Neural progenitor cell (in vitro differentiated cells): ENCODE measurements at places on chromosomes 13 and 19. TPM values are rescaled to one million over a fixed set of nuclear protein-coding genes. Genes with fewer than 3 reads are reported as not detected.

DNA sequence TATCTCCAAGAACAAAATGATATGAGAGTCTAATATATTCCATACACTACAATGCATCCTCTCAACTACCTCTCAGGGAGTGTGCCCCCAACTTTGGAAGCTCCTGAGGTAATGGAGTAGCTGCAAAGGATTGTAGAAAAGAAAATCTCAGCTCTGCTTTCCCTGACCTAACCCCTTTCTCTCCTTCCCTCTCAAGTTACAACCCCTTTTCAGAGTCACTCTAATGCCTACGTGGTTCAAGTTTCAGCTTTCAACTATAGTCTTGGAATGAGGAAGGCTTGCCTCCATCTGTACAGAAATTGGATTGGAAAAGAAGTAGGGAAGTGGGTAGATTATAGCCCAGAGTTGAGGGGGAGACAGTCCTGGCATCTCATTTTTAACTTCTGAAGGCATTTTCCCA lies 256.0 kb downstream of the PCDH9 start:
- H3K4me1 ChIP-seq, result peaks cover 5% of the 10 kb centered on the region
- H3K36me3 ChIP-seq, result no peaks in the 10 kb centered on the region
- no peak overlapping the region for H3K27ac ChIP-seq
- no peak overlapping the region for H3K4me3 ChIP-seq

- no peaks in the 10 kb centered on the region for H3K4me1 ChIP-seq
- H3K4me3 ChIP-seq, result no peak overlapping the region
- no peak for DNase-seq
- no peaks in the 10 kb centered on the region for H3K27me3 ChIP-seq
- H3K27ac ChIP-seq, result no peak overlapping the region
Measured at GRCh38 chr13:45410001-45410400, 8.2 kb downstream of the SLC25A30 start.

DNA sequence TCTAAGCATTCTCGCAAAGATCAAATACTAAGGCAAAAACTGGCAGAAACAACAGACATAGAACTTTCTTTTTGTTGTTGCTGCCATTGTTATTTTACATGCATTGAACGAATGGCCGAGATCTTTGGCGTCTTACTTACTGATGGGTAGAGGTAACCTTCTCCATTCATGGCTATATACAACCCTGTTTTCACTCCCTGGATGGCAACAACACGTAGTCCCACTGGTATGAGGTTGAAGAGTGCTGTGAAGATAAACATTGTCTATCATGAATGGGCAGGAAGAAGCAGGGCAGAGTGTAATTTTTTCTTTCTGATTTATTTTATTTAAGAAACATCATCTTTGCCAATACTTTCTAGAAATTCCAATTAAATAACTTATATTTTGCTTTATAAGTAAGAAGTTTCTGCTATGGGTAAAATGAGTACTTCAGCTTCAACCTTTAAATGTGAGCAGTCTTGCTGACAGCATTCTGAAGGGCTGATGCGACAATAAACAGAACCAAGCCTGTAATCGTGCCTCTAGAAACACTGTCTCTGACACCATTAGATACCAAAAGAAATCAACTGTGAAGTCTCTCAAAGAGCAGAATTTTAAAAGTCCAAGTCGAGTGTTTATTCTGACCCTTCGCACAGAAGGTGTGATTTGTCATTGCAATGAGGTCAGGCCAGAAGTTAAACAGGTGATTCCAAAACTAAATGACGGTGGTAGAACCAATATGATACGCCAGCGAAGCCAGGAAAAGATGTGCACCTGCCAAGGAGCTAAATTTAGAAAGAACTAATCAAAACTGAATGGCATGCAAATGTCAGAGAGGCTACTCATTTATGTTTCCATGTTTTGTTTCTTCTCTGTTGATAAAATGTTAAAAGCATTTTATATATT lies 416.4 kb downstream of the ITGBL1 start:
- no peaks in the 10 kb centered on the region for H3K4me1 ChIP-seq
- H3K27ac ChIP-seq, result no peak overlapping the region
- H3K27me3 ChIP-seq, result no peaks in the 10 kb centered on the region
- H3K4me3 ChIP-seq, result no peak overlapping the region
- DNase-seq, result no peak
- H3K36me3 ChIP-seq, result no peaks in the 10 kb centered on the region

DNA sequence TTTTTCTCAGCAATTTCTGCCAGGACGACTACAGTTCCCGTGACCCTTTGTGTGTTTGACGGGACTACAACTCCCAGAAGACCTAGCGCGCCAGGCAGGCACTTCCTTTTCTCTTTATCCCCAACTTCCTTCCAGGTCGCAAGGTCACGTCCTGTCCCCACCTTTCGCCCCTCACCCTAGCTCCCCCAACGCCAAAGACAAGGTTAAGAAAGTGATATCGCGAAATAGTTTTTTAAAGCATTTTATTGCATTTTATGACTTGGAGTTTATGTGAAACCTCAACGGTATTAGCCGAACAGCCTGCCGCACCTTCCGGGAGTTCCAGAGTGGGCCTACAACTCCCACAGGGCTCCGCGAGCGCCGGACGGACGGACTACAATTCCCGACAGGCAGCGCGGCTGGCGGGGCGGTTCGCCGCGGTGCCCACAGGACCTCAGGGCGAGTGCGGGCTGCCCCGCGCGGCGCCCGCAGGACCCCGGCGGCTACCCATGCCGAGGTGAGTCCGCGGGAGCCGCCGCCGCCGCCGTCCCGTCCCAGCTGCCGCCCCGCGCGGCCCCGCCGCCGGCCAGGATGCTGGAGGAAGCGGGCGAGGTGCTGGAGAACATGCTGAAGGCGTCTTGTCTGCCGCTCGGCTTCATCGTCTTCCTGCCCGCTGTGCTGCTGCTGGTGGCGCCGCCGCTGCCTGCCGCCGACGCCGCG lies at the start of gene NCLN:
Gene NCLN (plus strand): TSS at position 470 of the 699 bp plus-strand sequence. CDS start 101 bp downstream, at position 571.
- DNase-seq, result peak; percentile 97
- H3K4me1 ChIP-seq, result peaks cover 10% of the 10 kb centered on the region
- no peak within 1 kb of the TSS for H3K27ac ChIP-seq
- H3K36me3 ChIP-seq, result no peaks in the 10 kb centered on the region
- H3K4me3 ChIP-seq, result peak within 1 kb of the TSS; percentile 82

DNA sequence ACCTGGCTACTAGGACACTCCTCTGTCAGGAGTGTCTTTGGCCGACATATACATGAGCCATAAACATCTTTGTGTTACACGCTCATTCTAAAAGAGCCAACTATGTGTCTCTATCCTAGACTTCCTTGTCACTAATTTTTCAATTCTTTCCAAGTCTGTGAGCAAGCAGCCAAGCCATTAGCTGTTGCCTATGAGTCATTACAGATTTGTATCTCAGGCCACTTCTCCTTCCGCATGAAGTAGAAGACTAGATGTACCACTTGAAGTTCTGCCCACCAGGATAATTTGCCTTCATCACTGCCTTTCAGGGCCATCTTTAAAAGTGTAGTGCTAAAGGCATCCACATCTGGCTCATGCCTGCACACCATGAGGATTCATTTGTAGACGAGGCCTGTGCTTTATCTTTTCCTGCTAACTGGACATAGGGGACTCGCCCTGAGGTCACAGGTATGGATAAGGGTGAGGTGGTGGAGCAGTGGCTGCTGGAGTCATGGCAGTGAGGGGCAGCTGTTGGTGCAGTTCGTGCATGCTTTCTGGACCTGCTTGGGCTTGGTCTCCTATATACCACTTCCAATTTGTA lies 126.1 kb upstream of the KL start:
- H3K36me3 ChIP-seq, result no peaks in the 10 kb centered on the region
- no peak overlapping the region for H3K4me3 ChIP-seq
- no peak overlapping the region for H3K27ac ChIP-seq
- H3K27me3 ChIP-seq, result no peaks in the 10 kb centered on the region
- H3K4me1 ChIP-seq, result no peaks in the 10 kb centered on the region

GRCh38 chr13:90997951-90998350 lies 349.5 kb upstream of the MIR17HG start:
- H3K27ac ChIP-seq, result no peak overlapping the region
- DNase-seq, result no peak
- no peak overlapping the region for H3K4me3 ChIP-seq
- H3K4me1 ChIP-seq, result no peaks in the 10 kb centered on the region

- peaks cover 4% of the 10 kb centered on the region for H3K4me1 ChIP-seq
- H3K27ac ChIP-seq, result no peak overlapping the region
- no peak overlapping the region for H3K4me3 ChIP-seq
- H3K36me3 ChIP-seq, result no peaks in the 10 kb centered on the region
Measured at GRCh38 chr13:101343128-101343787, 73.0 kb downstream of the NALCN start.

- no peaks in the 10 kb centered on the region for H3K4me1 ChIP-seq
- DNase-seq, result no peak
- H3K27ac ChIP-seq, result no peak overlapping the region
Measured at GRCh38 chr13:50626101-50626547, 217.4 kb downstream of the DLEU7 start.

GRCh38 chr19:21698215-21698614 lies 69.2 kb downstream of the ZNF100 start:
- H3K27ac ChIP-seq, result no peak overlapping the region
- H3K4me3 ChIP-seq, result no peak overlapping the region
- H3K4me1 ChIP-seq, result no peaks in the 10 kb centered on the region
- H3K36me3 ChIP-seq, result no peaks in the 10 kb centered on the region

DNA sequence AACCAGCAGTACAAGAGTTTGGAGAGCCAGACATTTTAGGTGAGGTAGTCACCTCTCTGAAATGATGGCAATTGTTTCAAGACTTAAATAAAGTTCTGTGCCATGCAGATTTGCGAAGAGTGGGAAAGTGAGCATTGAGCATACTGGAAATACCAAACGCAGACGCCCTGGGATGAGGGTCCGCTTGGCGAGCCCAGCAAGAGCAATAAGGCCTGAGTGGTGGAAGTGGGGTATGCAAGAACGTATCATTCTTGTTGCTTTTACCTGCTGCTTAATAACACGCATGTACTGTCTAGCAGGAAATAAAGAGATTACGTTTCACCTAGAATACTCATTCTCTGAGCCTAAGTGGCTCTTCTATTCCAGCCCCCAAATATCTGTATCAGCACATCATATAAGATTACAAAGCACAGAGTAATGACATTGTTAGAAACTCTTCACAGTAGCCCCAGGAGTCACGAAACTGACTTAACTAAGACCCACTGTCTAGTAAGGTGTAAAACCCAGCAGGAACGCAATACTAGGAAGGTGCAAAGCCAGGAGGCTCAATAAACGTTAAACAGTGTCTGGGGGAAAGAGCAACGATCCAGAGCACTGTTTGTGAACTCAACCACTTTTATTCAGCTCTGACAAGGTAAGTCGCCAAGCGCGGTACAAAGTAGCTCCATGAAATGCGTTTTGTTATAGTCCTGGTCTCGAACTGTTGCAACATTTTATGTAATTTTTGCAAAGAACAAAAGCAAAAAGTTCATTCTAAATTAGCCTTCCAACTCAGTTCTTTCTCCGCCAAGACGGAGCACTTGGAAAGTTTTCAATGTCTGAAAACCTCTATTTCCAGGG lies 1.2 kb downstream of the RCBTB2 start:
- peak; percentile 11 for DNase-seq
- no peaks in the 10 kb centered on the region for H3K36me3 ChIP-seq
- H3K4me1 ChIP-seq, result peaks cover 17% of the 10 kb centered on the region
- no peak overlapping the region for H3K27ac ChIP-seq
- peak overlapping the region; percentile 52 for H3K4me3 ChIP-seq

GRCh38 chr19:15191982-15192381 lies 8.8 kb downstream of the NOTCH3 start:
- DNase-seq, result no peak
- H3K27ac ChIP-seq, result no peak overlapping the region
- peaks cover 8% of the 10 kb centered on the region for H3K4me1 ChIP-seq
- no peak overlapping the region for H3K4me3 ChIP-seq

- peaks cover 27% of the 10 kb centered on the region for H3K4me1 ChIP-seq
- no peaks in the 10 kb centered on the region for H3K36me3 ChIP-seq
- peak within 1 kb of the TSS; percentile 86 for H3K4me3 ChIP-seq
- no peaks in the 10 kb centered on the region for H3K27me3 ChIP-seq
Measured at GRCh38 chr19:45768984-45769782, at the start of gene SIX5. TSS of gene SIX5 (minus strand) at chr19:45769252. CDS start at chr19:45768844, 408 bp downstream.

DNA sequence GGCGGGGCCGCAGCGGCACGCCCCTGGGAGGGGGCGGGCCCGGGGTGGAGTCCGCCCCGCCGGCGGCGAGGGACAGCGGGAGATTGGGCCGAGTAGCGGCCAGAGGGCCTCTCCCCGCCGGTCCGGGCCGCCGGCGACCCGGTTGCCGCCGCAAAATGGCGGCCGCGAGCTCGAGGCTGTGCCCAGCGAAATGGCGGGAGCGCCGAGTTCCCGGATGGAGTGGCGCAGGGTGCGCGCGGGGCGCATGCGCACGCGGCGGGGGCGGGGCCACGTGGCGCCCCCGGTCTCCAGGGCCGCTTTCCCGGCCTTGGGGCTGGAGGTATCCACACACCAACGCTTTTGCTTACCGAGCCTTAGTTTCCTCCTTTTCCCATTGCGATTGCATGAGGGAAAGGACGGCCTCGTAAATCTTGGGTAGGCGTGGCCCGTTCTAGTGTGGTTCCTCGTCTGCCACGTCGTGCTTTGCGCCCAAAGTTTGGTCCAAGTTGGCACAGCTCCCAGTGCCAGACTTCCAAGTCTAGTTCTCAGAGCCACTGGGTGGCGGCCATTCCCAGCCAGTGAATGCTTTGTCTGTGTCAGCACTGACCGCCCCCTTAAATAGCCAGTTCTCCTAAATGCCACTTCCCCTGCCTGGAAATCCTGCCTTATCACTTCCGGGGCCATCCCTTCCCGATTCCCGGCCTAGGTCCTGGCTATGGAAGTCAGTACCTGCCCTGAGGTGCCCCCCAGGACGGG lies 513 bp downstream of the CIRBP start:
- H3K4me1 ChIP-seq, result peaks cover 62% of the 10 kb centered on the region
- H3K36me3 ChIP-seq, result peaks cover 5% of the 10 kb centered on the region
- H3K27ac ChIP-seq, result peak overlapping the region; percentile 98

- no peak for DNase-seq
- H3K27ac ChIP-seq, result no peak overlapping the region
- H3K27me3 ChIP-seq, result no peaks in the 10 kb centered on the region
- H3K4me1 ChIP-seq, result no peaks in the 10 kb centered on the region
- H3K36me3 ChIP-seq, result no peaks in the 10 kb centered on the region
Measured at GRCh38 chr13:75145927-75146326, 336.0 kb downstream of the TBC1D4 start.

GRCh38 chr13:100818711-100819110 lies 144.1 kb upstream of the TMTC4 start:
- no peak overlapping the region for H3K27ac ChIP-seq
- DNase-seq, result no peak
- H3K27me3 ChIP-seq, result no peaks in the 10 kb centered on the region
- H3K36me3 ChIP-seq, result no peaks in the 10 kb centered on the region

- H3K4me1 ChIP-seq, result no peaks in the 10 kb centered on the region
- no peaks in the 10 kb centered on the region for H3K36me3 ChIP-seq
- no peak for DNase-seq
- no peak overlapping the region for H3K4me3 ChIP-seq
- H3K27ac ChIP-seq, result no peak overlapping the region
Measured at GRCh38 chr13:113965968-113966884, 7.7 kb downstream of the C13orf46 start.

GRCh38 chr13:105452895-105453294 lies 1082.6 kb downstream of the EFNB2 start:
- no peaks in the 10 kb centered on the region for H3K27me3 ChIP-seq
- H3K4me3 ChIP-seq, result no peak overlapping the region
- no peak overlapping the region for H3K27ac ChIP-seq
- no peak for DNase-seq
- H3K4me1 ChIP-seq, result no peaks in the 10 kb centered on the region

MARCHF2 gene
- total RNA-seq, result 27.0 and 72.7 TPM in 2 replicates

SPACA4 gene
- not detected in 2 replicates for total RNA-seq

PEAK3 gene
- not detected in 2 replicates for total RNA-seq

PDS5B gene
- total RNA-seq, result 34.6 and 55.9 TPM in 2 replicates

TUBB4A gene
- 2.4 and 7.3 TPM in 2 replicates for total RNA-seq

MTRF1 gene
- total RNA-seq, result 18.1 and 24.9 TPM in 2 replicates

OR7A5 gene
- not detected in 2 replicates for total RNA-seq

COL4A2 gene
- total RNA-seq, result 73.6 and 139 TPM in 2 replicates

KASH5 gene
- 0.59 TPM in 1 of 2 replicates, not detected in the other for total RNA-seq

CD209 gene
- not detected in 2 replicates for total RNA-seq

PDX1 gene
- total RNA-seq, result not detected in 2 replicates

TRIP10 gene
- total RNA-seq, result 53.0 and 57.2 TPM in 2 replicates

SWSAP1 gene
- 1.0 and 1.5 TPM in 2 replicates for total RNA-seq

OLFM2 gene
- total RNA-seq, result 11.4 and 26.4 TPM in 2 replicates

FBXO27 gene
- total RNA-seq, result 3.1 and 7.9 TPM in 2 replicates

ZNF606 gene
- total RNA-seq, result 48.7 and 50.9 TPM in 2 replicates

CACTIN gene
- total RNA-seq, result 6.0 and 35.4 TPM in 2 replicates
